Effector memory CD4-positive, alpha-beta T cell (primary cell): ENCODE measurements at places on chromosomes 6 and 20.
A peak's percentile ranks its signal among the peaks of the same experiment; 100 is the strongest.

- no peak for DNase-seq
- H3K4me1 ChIP-seq, result no peaks in the 10 kb centered on the region
- no peaks in the 10 kb centered on the region for H3K36me3 ChIP-seq
- H3K4me3 ChIP-seq, result no peak overlapping the region
- no peak overlapping the region for H3K27ac ChIP-seq
Observed at GRCh38 chr6:128186729-128187128, 285.9 kb upstream of the THEMIS start.

DNA sequence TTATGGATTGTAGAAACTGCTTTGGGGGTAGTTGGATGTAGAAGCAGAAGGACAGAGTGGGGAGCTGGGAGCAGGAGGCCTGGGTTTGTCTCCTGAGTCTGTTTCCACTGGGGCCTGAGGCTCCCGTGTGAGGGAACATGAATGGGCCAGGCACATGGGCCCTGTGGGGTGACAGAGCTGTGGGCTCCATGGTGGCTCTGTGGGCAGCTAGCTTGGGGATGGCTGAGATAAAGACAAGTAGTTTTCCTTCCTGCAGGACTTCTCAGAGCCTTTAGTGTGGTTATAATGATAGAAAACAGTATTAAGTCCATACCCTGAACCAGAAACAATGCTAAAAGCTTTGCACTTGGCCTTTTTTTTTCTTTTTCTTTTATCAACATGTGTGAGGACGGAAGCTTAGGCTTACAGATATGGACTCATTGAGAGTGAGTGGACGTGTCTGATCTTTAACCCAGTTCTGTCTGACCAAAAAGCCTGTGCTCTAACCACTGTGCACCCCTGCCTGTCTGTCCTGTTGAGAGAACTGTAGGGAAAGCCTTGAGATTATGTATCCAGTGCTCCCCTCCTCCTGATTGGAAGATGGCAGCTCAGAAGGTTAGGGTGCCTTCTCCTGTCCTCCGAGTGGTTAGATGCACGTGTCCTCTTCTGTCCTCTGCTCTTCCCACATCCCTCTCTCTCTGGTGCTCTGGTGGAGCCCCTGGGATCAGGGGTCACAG lies 98.3 kb downstream of the CDH26 start:
- no peak for DNase-seq
- no peaks in the 10 kb centered on the region for H3K36me3 ChIP-seq
- peaks cover 44% of the 10 kb centered on the region for H3K4me1 ChIP-seq
- no peaks in the 10 kb centered on the region for H3K27me3 ChIP-seq
- H3K27ac ChIP-seq, result no peak overlapping the region
- H3K4me3 ChIP-seq, result peak overlapping the region; percentile 49

DNA sequence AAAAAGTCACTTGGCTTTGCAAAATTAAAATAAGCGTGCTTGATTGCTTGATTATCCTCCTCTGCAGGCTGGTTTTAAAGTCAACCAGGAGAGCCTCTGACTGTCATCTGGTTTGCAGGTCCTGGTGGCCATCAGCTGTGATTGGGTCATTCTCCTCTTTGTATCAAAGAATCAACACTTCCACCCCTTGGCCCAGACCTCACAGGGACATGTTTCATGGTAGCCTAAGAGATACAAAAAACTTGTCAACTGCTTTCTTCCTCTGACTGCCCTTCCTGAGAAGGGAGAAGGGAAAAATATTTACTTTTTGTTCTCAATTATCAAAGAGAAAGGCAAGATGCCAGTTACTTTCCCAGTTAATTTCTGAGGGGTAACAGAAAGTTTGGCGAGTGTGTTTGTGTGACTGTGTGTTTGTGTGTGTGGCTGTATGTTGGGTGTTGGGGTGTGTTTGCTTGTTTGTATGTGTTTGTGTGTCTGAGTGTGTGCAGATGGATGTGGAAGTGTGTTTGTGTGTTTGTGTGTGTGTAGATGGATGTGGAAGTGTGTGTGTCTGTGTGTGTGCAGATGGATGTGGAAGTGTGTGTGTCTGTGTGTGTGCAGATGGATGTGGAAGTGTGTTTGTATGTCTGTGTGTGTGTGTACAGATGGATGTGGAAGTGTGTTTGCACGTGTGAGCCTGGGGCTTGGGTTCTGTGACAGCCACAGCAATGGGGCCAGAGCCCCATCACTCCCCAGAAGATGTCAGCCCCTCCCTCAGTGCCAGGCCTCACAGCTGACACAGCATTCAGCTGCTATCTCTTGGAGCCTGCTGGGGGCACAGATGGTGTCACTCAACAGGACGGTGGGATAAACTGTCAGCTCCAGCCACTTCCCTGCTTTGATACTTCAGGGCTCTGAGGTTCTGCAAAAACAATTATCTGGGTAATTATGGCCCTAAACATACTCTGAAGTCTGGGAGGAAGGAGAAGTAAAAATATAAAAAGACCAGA lies 98.6 kb upstream of the RNF24 start:
- DNase-seq, result no peak
- no peaks in the 10 kb centered on the region for H3K36me3 ChIP-seq
- no peaks in the 10 kb centered on the region for H3K27me3 ChIP-seq
- no peak overlapping the region for H3K4me3 ChIP-seq
- H3K27ac ChIP-seq, result no peak overlapping the region

GRCh38 chr6:7108196-7108963 lies 619 bp downstream of the RREB1 start:
- H3K27me3 ChIP-seq, result no peaks in the 10 kb centered on the region
- H3K4me3 ChIP-seq, result peak overlapping the region; percentile 76
- DNase-seq, result peak; percentile 23
- H3K27ac ChIP-seq, result peak overlapping the region; percentile 70
- peaks cover 3% of the 10 kb centered on the region for H3K4me1 ChIP-seq
- H3K36me3 ChIP-seq, result no peaks in the 10 kb centered on the region

DNA sequence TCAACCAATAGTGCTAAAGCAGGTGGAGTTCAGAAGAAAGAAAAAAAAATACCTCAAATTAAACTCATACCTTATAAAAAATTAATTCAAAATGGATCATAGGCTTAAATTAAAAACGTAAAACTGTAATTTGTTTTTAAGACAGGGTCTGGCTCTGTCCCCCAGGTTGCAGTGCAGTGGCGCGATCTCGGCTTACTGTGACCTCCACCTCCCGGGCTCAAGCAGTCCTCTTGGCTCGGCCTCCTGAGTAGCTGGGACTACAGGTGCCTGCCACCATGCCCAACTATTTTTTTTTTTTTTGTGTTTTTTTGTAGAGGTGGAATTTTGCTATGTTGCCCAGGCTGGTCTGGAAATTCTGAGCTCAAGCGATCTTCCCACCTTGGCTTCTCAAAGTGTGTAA lies 111.6 kb downstream of the HDGFL1 start:
- no peak overlapping the region for H3K4me3 ChIP-seq
- no peak overlapping the region for H3K27ac ChIP-seq
- H3K36me3 ChIP-seq, result no peaks in the 10 kb centered on the region
- H3K27me3 ChIP-seq, result no peaks in the 10 kb centered on the region

GRCh38 chr20:59000326-59000725 lies 6.7 kb downstream of the CTSZ start:
- H3K4me1 ChIP-seq, result peaks cover 13% of the 10 kb centered on the region
- peaks cover 25% of the 10 kb centered on the region for H3K36me3 ChIP-seq
- no peak overlapping the region for H3K4me3 ChIP-seq
- no peak for DNase-seq
- no peak overlapping the region for H3K27ac ChIP-seq
- no peaks in the 10 kb centered on the region for H3K27me3 ChIP-seq

- no peak overlapping the region for H3K27ac ChIP-seq
- no peak overlapping the region for H3K4me3 ChIP-seq
- H3K27me3 ChIP-seq, result no peaks in the 10 kb centered on the region
- no peak for DNase-seq
- no peaks in the 10 kb centered on the region for H3K36me3 ChIP-seq
Observed at GRCh38 chr6:124941259-124941658, 21.0 kb upstream of the RNF217 start.
